ENCODE measurements at places on chromosomes 3 and 15.

DNA sequence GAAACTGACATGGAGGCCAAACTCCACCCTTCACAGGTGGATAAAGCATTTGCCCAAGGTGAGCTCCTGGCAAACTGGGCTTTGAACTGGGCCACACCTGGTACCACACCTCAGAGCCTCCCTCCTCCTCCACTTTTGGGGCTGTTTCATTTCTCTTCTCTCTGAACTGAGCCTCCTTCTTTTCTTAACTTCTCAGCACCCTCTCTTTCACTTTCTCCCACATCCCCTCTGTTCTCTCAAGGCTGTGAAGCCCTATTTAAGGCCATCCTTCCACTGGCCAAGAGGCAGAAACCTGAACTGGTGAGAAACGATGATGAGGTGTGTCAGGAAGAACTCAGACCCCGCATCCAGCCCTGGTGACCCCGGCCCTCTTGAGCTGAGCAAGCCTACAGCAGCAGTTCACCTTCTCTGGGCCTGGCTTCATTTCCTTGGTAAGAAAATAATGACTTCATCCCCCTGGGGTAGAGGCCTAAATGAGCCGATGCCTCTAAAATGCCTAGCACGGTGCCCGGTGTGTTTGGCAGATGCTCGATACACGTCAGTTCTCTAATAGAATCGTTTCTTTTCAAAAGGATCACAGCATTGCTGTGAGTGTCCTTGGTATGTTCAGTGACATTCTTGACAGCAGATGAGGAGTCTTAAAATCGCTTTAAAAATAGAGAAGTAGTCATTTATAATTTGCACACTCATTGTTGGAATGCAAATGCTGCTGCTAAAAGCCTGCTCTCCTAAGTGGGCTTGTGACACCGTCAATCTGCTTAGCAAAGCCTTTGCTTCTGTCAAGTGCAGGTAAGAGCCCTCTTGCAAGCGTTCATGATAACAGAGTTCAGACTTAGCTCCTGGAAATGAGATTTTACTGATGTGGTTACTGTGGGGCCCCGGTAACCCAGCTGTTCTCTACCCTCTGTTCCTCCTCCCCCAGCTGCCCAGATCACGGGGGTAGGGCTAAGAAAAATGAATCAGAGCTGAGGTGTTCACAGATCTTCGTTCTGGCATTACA lies 97.7 kb upstream of the ATP2B2 start:
- DNase-seq, result no peak

DNA sequence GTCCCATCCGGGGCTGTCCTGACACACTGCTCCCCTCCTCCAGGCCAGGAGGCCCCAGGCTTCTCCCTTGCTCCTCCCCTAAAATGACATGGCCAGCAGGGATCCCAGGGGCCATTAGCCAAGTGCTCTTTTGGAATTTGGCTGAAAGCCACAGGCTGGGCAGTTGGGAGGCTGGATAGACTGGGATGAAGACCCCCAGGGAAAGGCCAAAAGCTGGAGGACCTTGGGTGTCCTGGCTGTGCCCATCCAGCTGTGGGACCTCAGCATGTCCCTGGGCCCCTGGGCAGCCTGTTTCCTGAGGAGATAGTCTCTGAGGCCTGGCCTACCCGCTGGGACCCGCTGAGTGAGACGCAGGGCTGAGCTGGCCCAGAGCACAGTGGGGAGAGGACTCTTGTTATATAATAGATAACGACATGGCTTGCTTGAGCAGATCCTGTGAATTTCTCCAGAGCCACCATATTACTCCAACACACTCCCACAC lies 5.7 kb upstream of the PDE8A start:
- no peak for DNase-seq

DNA sequence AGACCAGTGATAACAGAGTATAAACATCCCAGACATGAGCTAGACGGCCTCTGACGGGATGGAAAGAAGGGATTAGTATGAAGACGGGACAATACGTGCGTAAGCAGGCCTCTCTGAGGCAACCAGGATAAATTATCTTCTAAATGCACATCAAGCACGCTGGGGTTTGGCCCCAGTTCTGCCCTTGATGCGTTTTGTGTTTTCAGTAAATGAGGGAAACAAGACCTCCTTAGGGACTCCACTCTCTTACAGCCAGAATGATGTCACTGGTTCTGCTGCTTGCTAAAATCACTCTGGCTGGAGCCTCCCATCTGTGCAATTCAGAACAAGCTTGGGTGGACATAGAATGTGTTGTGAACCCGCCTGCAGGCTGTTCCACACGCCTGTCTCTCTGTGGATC lies 156.0 kb upstream of the MCTP2 start:
- DNase-seq, result no peak

DNA sequence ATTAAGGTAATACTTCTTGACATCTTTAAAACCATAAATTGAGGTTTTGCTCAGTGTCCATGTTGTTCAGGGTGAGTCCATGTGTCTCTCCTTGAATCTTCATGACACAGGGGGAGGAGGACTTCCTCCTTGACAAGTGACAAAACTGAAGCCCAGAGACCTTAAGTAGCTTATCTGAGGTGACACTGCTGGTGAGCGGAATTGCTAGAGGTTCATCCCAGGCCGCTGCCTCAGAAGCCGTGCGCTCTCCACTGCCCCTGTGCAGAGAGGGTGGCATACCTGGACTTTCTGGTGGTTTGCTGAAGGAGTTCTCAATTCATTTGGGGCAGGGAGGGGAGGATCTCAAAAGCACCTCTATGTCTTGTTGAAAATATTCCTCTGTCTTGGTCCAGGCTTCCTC lies 23.2 kb upstream of the CCDC174 start:
- DNase-seq, result no peak

DNA sequence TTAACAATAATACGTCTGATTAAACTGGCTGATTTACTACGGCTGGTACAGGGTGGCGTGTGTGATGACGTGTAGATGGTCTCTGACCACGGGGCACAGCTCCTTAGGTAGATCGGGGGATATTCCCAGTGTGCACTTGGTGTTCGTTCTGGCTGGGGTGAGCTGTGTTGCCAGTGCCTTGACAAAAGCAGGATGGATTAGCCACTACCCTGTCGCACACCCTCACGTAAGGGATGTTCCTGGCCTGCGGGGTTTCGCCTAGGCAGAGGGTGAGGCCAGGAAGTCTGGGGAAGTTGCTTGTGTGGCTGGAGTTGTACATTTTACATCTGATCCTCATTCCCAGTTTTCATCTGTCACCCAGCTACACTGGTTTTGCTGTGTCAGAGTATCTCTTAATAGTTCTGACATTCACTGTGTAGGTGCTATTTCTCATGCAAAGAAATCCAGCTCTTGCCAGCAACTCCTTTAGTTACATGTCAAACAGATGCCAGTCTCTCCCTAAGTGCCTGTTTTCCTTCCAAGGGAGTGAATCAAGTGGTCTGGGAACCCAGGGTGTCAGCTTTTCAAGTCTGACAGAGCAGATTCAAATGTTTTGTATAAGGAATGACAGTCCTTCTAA lies 66.1 kb upstream of the CCR4 start:
- DNase-seq, result no peak

GRCh38 chr3:124117486-124117885 lies 125.6 kb upstream of the ROPN1 start:
- peak; percentile 67 for DNase-seq

GRCh38 chr3:107848351-107848915 lies 242.4 kb downstream of the CD47 start:
- DNase-seq, result no peak

- no peak for DNase-seq
Measured at GRCh38 chr3:166799-167198, 29.8 kb upstream of the CHL1 start.

GRCh38 chr3:7545334-7545733 lies 684.4 kb downstream of the GRM7 start:
- DNase-seq, result no peak

GRCh38 chr15:73602992-73603391 lies 30.2 kb downstream of the NPTN start:
- no peak for DNase-seq

- DNase-seq, result no peak
Measured at GRCh38 chr15:75674366-75674765, 26.7 kb downstream of the SNX33 start.

GRCh38 chr3:195897081-195897852 lies 11.1 kb downstream of the TNK2 start:
- DNase-seq, result no peak

- DNase-seq, result no peak
Measured at GRCh38 chr3:168269001-168269400, 173.3 kb upstream of the GOLIM4 start.

DNA sequence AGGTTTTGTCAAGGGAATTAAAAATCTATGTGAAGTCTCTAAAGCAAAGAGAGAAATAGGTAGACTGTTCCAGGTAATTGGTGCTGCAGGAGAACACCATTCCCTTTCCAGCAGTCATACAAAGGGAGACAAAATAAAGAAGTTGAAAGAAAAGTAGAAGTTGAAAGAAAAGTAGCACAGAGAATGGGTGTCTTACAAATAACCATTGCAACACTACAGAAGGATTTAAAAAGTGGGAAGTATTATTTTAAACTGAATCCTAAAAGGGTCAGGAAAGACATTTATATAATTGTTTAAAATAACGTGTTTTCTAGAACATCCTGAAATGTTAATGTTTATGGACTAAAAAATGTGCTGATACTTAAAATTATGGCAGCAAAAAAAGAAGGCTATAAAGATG lies 223.8 kb downstream of the RSRC1 start:
- no peak for DNase-seq

GRCh38 chr3:52072020-52072419 lies 15.6 kb upstream of the DUSP7 start:
- no peak for DNase-seq
